ENCODE measurements at places on chromosomes 3 and 15.

GRCh38 chr3:100150473-100150872, 36.2 kb upstream of the FILIP1L start:
- no peak for DNase-seq

- DNase-seq = no peak
Measured at GRCh38 chr3:126656371-126657134, 1.6 kb upstream of the TXNRD3 start.

- DNase-seq = no peak
Measured at GRCh38 chr3:15451216-15452113, 24.1 kb downstream of the EAF1 start.

DNA sequence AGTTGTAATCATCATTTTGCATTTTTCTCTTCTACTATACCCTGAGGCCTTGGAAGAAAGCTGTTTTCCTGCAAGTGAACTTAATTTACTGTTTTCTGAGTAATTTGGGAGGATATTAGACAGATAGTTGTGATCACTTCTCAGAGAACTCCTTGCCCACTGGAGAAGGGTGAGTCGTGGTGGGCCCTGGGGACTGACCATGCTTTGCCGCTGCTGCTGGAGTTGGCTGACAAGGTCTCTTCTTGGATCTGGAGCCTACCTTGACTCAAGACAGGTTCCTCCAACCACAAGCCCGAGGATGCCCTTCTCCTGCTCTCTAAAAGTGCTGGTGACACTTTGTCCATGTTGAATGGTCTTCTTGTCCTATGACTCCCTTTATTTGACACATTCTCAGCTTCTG, 68.4 kb downstream of the KCNAB1 start:
- no peak for DNase-seq

- no peak for DNase-seq
Measured at GRCh38 chr3:176032043-176032442, 1165.2 kb downstream of the TBL1XR1 start.

DNA sequence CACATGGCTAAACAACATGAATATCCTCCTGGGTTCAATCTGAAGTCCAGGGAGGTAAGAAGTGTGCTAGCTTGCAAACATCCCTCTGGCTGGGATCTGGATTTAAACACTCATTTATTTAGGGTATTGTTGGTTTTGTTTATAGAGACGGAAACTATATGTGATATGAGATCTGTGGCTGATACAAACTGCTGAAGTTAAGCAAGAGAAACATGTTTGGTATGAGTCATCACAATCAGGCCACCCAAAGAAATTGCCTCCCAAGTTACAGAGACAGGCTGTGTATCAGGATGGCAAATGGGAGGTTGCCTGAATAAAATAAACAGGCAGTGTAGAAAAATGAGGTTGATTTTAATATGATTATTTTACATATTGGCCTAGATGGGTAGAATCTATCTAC, 562.1 kb downstream of the IGSF11 start:
- no peak for DNase-seq

- no peak for DNase-seq
Measured at GRCh38 chr3:176120507-176120906, 1076.8 kb downstream of the TBL1XR1 start.

DNA sequence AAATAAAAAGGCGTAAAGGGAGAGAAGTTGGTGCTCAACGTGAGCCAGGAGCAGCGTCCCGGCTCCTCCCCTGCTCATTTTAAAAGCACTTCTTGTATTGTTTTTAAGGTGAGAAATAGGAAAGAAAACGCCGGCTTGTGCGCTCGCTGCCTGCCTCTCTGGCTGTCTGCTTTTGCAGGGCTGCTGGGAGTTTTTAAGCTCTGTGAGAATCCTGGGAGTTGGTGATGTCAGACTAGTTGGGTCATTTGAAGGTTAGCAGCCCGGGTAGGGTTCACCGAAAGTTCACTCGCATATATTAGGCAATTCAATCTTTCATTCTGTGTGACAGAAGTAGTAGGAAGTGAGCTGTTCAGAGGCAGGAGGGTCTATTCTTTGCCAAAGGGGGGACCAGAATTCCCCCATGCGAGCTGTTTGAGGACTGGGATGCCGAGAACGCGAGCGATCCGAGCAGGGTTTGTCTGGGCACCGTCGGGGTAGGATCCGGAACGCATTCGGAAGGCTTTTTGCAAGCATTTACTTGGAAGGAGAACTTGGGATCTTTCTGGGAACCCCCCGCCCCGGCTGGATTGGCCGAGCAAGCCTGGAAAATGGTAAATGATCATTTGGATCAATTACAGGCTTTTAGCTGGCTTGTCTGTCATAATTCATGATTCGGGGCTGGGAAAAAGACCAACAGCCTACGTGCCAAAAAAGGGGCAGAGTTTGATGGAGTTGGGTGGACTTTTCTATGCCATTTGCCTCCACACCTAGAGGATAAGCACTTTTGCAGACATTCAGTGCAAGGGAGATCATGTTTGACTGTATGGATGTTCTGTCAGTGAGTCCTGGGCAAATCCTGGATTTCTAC, at the start of gene RARB:
TSS of gene RARB (plus strand) at position 322 of the 847 bp plus-strand sequence. CDS start at position 791, 469 bp downstream.
- DNase-seq = peak; percentile 76

DNA sequence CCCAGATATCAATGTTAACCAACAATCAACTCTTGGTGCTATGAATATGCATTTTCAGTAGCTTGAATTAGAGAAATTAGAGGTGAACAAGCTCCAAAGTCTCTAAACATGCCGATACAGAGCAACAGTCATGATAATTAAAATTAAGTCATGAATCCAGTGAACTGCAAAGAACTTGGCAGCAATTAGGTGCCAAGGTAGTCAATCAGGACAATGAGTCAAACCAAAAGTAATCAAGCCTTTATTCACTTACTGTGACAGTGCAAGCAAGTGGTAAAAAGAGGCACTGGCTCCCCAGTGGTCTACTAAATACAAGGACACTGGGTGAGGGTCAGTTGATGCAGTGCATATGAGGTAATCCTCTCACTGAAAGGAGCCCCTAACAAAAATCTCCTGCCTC, 1.8 kb downstream of the ZNF770 start:
- DNase-seq = no peak

DNA sequence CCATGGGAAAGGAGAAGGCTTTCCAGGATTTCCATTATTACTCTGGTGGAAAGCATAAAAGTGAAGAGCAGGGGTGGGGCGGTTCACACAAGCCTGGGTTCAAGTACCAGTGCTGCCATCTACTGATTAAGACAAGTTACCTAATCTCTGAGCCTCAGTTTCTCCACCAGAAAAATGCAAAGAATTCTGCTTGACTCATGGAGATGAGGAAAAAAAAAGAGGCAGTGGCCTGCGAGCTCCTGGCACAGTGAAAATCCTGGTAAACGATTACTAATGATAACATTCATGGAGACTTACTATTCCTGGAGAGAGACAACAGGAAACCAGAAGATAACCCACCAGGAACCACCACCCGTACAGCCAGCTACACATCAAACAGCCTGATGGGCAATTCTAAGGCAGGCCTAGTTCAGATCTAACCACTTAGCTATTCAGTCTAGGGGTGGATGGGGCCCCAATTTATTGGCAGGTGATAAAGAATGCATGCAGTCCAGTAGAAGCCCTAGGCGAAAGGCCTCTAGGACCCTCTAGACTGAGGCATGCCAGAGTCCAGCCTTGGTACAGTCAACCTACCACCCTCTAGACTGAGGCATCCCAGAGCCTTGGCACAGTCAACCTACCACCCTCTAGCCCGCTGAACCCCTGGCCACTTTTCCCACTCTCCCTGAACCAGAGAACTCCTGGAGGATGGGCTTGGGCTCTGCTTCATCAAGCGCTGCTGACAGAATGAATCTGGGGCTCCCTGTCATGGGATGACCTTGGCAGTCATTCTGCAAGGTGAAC, 2.5 kb downstream of the AMOTL2 start:
- no peak for DNase-seq

DNA sequence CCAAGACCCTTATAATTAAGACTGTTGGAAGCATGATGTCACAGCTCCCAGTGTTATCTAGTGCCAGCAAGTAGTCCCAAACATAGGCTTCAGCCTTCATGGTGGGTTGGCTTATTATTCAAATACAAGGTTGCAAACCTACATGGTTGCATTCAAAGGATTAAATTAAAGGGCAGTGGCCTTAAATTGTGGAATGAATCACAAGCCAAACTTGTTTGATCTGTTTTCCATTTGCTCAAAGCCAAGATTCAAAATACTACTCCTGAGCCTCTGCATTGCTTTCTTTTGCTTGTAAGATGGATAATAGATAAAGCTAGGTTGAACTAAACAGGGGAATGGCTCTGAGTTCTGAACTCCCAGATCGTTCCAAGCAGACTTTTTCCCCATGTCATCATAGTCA, 52.4 kb upstream of the GNB4 start:
- DNase-seq = no peak

- no peak for DNase-seq
Measured at GRCh38 chr3:50876947-50877346, 202.2 kb downstream of the DOCK3 start.

GRCh38 chr3:39196671-39197356, 4.4 kb upstream of the XIRP1 start:
- no peak for DNase-seq

GRCh38 chr3:141553055-141553454, 66.2 kb downstream of the RASA2 start:
- DNase-seq = no peak

DNA sequence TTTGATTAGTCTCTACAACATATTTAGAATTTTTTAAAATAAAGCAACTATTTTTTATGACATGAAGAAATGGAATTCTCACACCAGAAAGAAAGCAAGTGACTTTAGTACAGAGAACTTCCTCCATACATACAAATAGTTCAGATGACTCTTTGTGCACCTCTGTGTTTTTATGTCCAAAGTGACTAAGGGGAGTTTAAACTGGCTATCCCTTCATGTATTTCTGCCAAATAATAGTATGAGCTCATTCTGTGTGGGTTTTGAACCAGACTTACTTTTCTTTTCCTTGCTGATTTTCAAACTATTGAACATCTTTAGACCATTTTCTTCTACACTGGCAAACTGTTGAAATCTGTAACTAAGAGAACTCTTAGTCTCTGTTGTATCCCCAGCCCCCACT, 196.3 kb downstream of the EPHA3 start:
- no peak for DNase-seq

DNA sequence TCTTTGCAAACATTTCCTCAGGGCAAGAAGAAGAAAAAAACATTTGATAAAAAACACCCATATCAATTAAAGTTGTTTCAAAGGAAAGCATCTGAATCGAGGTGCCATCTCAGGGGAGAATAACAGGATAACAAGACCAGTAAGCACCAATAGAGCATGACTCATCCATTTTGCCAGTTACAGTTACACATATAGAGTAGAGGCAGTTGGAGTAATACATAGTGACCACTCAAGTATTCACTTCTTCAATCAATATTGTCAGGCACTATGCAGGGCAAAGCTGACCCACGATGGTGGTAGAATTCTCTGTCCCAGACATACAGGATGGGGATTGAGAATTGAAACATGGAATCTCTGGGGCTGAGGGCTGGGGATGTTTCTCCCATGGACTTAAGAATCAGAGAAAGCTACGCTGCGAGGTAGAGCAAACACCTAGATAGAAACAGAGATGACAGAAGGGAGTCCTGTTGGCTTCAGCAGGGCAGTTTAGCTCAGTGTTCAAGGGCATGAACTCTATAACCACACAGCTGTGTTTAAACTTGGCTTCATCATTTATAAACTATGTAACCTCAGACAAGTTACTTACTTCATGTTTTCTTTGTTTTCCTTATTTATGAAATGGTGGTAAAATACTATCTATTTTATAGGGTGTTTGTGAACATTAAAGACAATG, 186.4 kb upstream of the NANOGP8 start:
- no peak for DNase-seq

GRCh38 chr3:184712248-184713039, 580 bp upstream of the MAGEF1 start:
- DNase-seq = no peak

- no peak for DNase-seq
Measured at GRCh38 chr3:193861012-193861411, 268.0 kb downstream of the OPA1 start.

DNA sequence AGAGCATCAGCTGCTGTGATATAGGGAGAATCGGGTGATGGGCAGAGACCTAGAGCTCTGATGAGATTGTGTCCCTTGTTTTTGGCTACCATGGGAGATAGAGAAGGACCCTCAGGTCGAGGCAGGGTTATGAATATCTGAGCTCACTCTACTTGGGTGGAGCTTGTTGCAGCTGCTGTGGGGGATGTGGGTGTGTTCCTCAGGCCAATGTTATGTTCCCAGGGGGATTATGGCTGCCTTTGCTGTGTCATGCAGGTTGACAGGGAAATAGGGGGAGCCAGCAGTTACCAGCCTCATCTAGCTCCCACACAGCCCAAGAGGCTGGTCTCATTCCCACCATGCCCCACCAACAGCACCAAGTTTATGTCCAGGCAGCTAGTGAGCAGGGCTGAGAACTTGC, 131.5 kb downstream of the TRIM42 start:
- no peak for DNase-seq

- DNase-seq = no peak
Measured at GRCh38 chr15:70036585-70037291, 61.0 kb downstream of the TLE3 start.

Data from NCI-H446 (cell line).